ENCODE measurements at places on chromosomes 2 and 18.
A peak's percentile ranks its signal among the peaks of the same experiment; 100 is the strongest.

- DNase-seq: no peak
Observed at GRCh38 chr2:86510436-86510933, 52.8 kb downstream of the CHMP3 start.

GRCh38 chr2:53033411-53033810 lies 734.2 kb upstream of the CHAC2 start:
- DNase-seq: no peak

DNA sequence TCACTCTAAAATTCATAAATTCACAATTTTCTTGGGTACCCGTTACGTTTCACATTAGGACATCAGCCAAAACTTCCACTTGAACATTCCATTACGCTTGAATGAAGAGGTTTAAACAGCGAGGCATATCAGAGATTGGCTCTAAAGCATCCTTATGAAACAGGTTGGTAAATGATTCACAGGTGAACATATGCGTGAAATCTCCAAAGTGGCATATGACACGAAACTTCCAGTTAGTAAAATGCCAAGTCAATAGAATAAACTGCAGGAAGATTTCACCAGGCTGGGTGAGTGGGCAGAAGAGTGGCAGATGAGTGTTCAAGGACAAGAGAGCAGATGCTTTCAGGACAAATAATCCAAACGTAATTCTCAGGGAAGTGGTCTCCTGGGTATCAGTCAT lies 33.9 kb upstream of the GLS start:
- DNase-seq: no peak

DNA sequence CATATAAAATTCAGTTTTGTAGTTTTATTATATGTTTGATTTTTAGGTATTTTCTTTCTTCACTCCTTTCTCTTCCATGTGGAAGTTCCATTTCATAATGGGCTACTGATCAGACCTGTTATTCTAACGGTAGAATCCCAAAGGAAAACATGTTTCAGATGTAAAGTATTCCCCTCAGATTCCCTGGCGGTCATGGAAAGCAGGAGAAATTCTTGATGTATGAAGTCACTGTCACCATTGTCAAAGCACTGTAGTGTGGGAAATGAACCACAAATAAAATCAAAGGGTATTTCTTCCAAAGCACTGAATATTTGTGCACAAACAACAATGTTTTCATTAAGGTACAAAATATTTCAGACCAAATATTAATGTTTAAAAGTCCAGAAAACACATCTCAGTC lies 237.3 kb upstream of the KLHL14 start:
- DNase-seq: no peak

- no peak for DNase-seq
Observed at GRCh38 chr18:74368901-74369705, 53.5 kb downstream of the C18orf63 start.

GRCh38 chr2:8679827-8680731 lies 1.8 kb upstream of the ID2 start:
- no peak for DNase-seq

- no peak for DNase-seq
Observed at GRCh38 chr2:69209482-69209881, 177.5 kb downstream of the GFPT1 start.

DNA sequence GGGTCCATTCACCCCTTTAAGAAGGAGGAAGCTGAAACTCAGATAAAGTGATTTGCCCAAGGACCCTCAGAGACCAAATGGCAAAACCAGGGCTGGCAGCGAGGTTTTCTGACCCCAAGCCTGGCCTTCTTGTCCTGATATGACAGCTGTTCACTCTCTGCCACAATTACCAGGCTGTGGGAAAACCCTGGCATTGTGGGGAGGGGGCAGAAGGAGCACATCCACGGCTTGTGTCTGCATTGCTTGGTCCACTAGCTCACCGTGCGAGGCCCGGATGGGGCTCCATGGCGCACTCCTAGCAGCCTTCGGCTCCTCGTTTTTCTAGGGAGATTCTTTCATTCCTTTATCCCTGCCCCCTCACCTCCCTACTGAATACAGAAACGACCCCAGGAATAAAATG lies 143.4 kb upstream of the SIX2 start:
- DNase-seq: no peak

GRCh38 chr2:6127718-6128117 lies 435.5 kb downstream of the SOX11 start:
- DNase-seq: no peak

GRCh38 chr18:74598350-74599001 lies 806 bp downstream of the ZNF407 start:
- peak; percentile 59 for DNase-seq

- DNase-seq: no peak
Observed at GRCh38 chr18:8493141-8493540, 116.1 kb upstream of the RAB12 start.

GRCh38 chr2:130728007-130728454 lies 839 bp upstream of the GPR148 start:
- DNase-seq: no peak

DNA sequence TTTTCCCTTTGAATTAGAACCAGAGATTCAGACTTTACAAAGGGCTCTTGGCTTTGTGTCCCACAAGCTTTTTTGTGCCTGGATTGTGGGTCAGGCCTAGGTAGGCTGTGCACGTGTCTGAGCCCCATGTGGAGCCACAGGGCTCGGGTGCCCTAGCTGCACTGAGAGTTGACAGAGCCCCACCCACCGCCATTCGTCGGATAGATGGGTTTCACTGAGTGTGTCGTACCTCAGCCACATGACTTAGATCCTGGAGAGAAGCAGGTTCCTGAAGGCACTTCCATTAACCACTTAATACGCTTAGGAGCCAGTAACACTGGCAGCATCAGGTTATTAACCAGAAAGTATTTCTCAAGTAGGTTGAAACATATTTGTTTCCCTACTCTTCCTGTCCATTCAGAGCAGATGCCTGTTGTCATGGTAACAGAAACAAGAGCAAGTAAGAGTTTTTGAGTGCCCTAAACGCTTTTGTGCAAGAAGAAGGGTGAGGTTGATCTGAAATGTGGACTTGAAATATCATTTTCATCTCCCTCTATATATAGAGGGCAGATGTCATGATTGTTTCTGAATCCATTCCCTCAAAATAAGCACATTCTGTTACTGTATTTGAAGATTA lies 30.0 kb downstream of the ADCYAP1 start:
- no peak for DNase-seq

DNA sequence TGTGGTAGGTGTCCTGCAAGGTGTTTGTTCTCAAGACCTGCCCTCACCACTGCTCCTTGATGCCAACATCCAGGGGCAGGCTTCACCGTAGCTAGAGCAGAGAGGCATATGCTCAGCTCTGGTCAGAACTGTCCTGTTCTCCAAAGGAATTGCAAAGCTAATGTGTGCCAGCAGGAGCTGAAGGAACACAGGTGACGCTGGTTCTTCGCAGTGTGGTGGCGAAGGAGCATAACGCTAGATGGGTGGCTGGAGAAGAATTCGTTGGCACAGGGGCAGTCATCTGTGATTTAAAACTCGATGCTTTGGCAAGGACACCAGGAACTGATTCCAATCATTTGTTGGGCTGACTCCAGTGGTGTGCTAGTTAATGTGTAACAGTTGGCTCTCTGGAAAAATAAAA lies 11.4 kb upstream of the PER2 start:
- no peak for DNase-seq

GRCh38 chr2:199322151-199322550 lies 135.6 kb downstream of the SATB2 start:
- DNase-seq: no peak

DNA sequence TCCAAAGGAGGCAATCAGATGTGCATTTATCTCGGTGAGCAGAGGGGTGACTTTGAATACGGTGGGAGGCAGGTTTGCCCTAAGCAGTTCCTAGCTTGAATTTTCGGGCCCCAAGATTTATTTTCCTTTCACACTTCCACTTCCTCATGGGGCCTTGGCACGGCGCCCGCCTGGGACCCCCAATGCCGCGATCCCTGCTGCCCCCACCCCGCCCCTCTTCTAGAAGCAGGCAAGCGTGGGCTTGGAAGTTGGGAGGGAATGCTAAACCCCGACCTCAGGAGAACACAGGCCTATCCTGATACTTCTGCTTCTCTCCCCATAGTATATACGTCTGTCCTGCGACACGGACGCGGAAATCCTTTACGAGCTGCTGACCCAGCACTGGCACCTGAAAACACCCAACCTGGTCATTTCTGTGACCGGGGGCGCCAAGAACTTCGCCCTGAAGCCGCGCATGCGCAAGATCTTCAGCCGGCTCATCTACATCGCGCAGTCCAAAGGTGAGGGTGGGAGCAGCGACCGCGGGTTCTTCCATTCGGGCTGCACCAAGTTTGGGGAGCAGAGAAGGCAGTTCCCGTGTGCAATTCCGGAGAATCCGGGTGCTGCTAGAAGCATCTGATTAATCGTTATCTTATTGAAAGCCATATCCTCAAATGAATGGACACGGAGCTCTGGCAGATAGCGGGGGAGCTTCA lies 21.6 kb downstream of the TRPM8 start:
- DNase-seq: no peak

DNA sequence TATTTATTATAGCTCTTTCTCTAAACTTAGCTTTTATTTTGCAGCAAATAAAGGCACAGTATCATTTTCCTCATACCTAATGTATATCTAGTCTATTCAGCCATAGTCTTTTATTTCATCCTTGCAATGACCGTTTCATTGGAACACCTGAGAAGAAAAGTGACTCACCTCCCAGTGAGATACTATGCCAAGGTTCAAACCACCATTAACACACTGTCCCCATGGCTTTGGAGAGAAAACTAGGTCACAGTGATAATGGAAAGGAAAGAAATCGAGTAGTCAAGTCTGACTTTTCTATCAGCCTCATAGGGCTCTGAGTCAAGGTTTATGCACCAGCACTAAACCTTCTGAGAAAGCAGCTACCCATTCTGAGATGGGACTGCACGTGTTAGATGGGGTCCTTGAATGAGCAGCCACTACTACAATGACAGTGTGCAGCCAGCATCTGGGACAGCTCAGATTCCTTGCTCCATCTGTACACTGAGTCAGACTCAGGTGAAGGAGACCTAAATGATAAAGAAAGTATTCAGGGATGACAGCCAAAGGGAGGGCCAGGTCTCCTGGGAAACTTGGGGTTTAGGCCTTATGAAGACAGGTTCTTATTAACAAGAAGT lies 971.1 kb upstream of the ACVR2A start:
- DNase-seq: no peak

GRCh38 chr2:23524261-23524706 lies 139.3 kb downstream of the KLHL29 start:
- no peak for DNase-seq

GRCh38 chr18:9475643-9476591 lies 604 bp downstream of the RALBP1 start:
- DNase-seq: no peak

GRCh38 chr2:1723397-1724042 lies 20.8 kb downstream of the PXDN start:
- DNase-seq: no peak

DNA sequence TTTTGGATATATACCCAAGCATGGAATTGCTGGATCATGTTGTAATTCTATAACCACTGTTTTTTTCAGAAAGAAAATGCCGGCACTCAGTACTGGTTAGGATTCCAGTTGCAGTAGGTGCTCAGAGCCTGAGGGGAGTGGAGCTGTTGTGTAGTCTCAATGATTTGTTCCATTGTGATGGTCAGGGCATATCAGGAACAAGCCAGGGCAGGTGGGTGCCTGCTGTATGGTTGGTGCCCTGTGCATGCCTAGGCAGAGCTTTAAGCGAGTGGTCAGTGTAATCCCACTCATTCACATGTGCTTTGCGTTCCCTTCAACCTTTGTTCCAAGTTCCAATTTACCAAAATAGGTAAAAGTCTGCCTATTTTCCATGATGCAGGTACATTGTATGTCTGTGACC lies 100.9 kb downstream of the FHOD3 start:
- no peak for DNase-seq

GRCh38 chr2:127739800-127740199 lies 38.5 kb downstream of the SFT2D3 start:
- DNase-seq: no peak

DNA sequence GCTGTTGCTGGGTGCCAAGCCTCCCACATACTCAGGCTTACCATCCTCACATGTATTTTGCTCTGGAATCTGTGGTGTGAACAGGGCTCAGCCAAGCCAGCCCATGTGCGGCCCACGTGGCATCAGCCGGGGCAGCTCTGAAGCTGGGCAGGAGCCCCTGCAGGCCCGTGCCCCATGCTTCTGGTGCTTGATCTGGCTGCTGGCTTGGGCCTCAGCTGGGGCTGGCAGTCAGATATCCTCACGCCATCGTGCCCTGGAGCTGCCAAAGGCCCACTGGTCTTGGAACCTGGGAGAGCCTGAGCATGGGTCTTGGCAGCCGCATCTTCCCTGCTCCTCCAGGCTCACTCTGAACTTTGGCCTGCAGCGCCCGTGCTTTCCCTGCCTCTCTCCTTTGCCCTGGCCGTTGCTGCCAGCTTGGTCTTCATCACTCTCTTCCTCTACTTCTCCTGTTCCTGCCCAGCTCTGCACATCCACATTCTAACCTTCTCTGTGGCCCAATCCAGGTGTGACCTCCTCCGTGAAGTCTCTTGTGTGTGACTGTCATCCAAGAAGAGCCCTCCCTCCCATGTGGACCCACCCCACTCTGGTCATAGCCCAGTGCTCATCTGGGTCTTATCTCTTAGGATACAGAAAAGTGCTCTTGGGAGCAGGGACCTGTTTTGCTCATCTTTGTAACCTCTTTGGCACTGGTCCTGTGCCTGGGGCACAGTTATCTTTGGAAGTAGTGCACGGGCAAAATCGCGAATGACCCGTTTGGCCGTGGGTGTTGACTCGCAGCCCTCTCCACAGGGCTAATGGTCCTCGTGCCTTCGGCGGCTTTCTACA lies 116.1 kb downstream of the RNF144A start:
- no peak for DNase-seq

GRCh38 chr2:54866868-54867267 lies 143.4 kb downstream of the EML6 start:
- no peak for DNase-seq

DNA sequence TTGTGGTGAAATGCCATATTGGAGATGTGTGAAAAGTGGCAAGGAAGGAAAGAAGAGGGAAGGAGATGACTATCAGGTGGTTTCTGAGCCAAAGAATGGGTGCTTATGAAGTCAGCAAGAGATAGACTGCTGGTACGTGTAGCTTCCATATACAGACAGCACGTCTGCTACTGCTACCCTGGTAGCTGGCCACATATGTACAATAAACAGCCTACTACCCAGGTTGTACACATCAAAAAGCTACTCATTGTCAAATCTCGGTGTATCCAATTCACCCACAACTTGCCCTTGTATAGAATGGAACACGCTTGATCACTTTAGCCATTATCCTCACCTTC lies 761.8 kb downstream of the LRRTM4 start:
- no peak for DNase-seq

DNA sequence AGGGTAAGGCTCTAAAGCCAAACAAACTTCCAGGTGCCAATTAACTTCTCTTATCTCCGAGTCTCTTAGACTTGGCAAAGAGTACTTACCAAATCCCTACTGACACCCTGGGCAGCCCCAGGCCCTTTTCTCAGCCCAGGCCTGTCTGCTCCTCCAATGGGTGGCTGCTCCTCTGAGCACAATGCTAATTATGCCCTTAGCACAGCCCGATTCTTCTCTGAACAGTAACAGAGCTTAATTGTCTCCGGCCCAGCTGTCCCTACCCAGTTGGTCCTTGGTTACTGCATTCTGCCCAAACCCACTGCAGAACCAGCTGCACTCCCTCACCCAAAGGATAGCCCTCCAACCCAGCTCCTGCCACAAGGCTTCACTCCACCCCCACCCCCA lies 110.3 kb downstream of the SMAD7 start:
- DNase-seq: peak; percentile 19

- peak; percentile 81 for DNase-seq
Observed at GRCh38 chr2:19349911-19350677, 8.3 kb downstream of the OSR1 start.
